ENCODE measurements at places on chromosomes 1 and 21. TPM values are rescaled to one million over a fixed set of nuclear protein-coding genes. Genes with fewer than 3 reads are reported as not detected.

OR2L3 gene
- total RNA-seq: not detected

MYBPH gene
- total RNA-seq: not detected

PCAT6 gene
- total RNA-seq: not detected

VASH2 gene
- total RNA-seq: 0.63 TPM

TNFRSF14 gene
- total RNA-seq: 2.7 TPM

- no peak for DNase-seq
Observed at GRCh38 chr1:184425449-184426277, 38.8 kb downstream of the C1orf21 start.

DNA sequence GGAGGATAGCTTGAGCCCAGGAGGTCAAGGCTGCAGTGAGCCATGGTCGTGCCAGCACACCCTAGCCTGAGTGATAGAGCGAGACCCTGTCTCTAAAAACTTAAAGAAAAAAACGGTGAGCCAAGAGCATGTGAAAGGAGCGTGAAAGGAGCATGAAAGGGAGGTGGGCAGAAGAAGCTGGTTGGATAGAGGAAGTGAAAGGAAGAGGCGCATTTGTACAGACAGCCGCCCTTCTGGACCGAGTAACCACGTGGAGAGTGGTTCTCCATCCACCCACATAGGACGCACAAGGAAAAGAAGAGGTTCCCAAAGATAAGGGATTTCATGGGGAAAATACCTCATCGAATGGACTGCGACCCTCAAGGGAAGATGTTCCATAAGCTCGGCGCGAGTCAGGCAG, 60.4 kb upstream of the IFNAR2 start:
- no peak for DNase-seq

DNA sequence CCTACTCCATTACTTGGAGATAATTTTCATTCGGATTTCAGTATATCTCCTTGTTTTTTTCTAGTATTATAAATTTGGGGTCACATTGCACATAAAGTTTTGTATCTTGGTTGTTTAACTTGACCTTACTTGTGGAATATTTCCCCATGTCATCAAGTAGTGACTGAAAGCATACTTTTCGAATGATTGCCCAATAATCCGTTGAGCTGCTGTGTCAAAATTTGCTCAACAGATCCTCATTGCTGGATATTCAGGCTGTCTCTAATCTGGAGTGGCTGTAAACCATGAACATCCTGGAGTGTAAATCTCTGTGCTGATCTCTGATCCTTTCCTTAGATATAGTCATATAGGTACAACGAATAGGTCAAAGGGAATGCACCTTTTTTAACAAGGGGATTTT, 4.9 kb downstream of the NIPAL3 start:
- DNase-seq: no peak

Measured in epithelial cell of proximal tubule (primary cell).